Kidney epithelial cell (primary cell): ENCODE measurements at places on chromosomes 5 and 9.

GRCh38 chr5:72523960-72524582 lies 16.9 kb upstream of the ZNF366 start:
- DNase-seq: peak; percentile 49

DNA sequence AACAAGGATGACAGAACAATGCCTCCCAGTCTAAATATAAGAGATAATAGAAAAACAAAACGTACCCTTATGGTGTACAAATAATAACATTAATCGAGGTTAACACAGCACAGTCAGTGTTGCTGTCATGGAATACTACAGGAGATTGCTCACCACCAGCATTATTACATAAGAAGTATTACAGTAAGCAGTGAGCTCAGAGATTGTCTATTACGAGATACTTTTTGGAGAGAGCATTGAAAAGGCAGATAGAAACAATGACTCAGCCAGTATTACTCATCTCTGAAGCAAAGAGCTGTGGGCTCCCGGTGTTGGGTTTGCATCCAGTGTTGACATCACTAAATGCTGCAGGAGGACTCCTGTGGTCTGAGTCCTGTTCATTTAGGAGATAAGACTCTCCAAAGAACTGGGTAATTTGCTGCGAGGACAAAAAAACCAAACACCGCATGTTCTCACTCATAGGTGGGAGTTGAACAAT lies 191.9 kb upstream of the SEMA6A start:
- peak; percentile 78 for DNase-seq

- no peak for DNase-seq
Measured at GRCh38 chr5:134460551-134460950, 48.9 kb upstream of the CDKN2AIPNL start.

DNA sequence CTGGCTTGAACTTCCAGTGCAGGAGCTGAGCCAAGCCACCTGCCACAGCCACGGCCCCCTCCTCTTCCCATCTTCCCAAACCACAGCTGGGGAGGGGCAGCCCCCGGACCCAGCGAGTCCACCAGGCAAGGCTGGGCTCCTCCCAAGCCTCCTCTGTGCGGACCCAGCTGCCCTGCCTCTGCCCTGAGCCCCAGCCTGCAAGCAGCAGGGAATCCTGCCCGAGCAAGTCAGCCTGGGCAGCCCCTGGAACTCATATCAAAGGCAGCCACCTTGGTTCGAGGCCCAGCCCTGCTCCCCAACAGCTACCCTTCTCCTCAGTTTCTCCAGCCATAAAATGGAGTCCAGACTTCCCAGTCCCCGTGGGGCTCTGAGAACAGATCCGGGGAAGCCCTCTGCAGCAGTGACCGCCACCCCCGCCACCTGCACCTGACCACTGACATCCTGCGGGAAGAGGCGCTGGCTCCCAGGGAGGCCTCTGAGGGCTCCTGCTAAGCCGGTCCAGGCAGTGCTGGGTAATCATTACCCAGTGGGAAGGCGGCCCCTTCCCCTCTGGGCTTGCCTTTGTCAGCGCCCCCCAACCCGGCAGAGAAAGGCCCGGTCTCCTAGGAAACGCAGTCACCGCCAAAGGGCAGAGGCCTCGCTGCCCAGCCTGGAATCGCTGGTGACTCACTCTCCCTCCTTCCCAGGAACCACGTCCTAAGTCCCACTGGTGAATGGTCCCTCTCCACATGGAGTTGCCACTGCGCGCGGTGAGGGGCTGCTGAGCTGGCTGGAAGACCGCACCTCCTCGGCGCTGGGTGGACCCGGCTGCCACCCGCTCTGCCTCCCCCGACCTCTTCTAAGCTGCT lies 1.5 kb downstream of the VAV2 start:
- DNase-seq: peak; percentile 87

DNA sequence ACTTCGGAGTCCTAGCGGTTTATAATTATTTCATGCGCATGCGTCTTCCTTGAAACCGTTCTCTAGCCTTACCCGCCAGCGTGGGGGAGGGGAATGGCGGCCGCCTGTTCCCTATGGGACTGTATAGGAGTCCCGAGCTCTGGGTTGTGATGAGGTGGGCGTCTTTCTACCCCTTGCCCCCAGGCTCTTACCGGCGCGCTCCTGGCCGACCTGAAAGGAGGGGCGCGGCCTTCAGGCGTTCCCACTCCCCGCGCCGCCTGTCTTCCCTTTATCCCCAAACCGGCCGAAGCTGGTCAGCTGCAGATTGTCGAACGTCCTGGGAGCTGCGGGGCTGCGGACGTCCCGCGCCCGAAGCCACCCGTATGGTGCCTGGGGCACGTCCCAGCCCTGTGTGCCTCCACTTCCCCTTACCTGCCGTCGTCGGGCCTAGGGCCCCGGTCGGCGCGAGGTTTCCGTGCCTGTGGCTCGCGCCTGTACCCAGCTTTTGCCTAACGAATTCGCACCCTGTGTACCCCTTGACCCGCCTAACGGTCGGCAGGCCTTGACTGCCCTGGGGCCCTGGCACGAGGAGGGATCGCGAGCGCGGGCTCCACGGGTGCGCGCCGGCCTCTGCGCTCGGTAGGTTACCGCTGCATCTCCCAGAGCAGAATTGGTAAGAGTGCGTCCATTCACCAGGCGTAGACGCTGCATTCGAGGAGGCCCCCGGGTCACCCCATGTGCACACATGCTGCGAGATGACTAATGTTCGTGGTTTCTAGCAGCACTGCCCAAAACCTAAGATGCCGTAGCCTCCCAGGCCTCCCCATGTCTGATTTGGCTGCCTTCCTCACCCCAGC lies 653 bp upstream of the HNRNPH1 start:
- peak; percentile 34 for DNase-seq

- no peak for DNase-seq
Measured at GRCh38 chr9:136764301-136764891, at the start of gene LCN15. Gene LCN15 (minus strand): TSS chr9:136764518. CDS start chr9:136764488, 30 bp downstream.

GRCh38 chr5:9766581-9766980 lies 136.4 kb upstream of the TAS2R1 start:
- DNase-seq: no peak

- DNase-seq: no peak
Measured at GRCh38 chr9:93536167-93536566, 40.2 kb upstream of the PHF2 start.

- DNase-seq: no peak
Measured at GRCh38 chr5:176776141-176776865, 34.1 kb upstream of the UNC5A start.

DNA sequence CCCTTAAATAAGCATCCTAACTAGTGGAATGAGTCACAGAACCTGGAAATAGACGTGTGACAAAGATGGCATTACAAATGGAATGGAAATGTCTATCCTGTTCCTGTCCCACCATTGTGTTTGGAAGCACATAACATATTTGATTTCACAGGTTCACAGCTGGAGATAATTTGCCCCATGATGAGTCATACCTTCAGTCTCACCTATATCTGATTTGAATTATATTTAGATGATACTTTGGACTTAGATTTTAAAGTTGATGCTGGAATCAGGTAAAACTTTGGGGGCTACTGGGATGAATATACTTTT lies 92.5 kb downstream of the CEMIP2 start:
- DNase-seq: no peak

GRCh38 chr5:164020116-164020515 lies 514.7 kb downstream of the MAT2B start:
- DNase-seq: no peak

DNA sequence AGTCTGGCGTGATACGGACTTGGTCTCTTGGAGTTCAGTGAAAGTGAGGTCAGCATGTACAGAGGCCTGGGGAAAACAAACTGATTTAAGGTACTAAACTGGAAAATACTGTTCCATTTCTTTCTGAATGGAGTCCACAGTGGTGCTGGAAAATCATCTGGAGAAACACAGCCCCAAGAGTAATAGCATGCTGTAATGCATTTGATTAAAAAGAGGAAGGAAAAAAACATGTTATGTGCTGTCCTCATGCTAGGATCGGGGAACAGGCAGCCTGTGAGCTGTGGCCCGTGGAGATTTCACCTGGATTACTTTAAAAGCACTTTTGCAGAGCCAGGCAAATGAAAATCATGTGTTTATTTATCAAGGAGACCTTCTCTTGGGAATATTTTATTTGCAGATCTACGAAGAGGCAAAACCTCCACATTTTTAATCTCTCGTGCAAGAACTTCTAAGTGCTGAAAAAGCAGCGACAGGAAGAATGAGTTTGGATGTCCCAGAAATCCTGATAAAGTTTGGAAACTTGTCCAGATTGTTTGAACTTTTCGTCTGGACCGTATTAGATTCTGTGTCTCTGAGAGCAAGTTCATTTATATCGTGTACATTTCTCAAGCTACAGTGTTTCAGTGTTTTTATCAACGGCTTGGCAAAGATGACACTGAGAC lies 228.8 kb downstream of the GAS1 start:
- no peak for DNase-seq

DNA sequence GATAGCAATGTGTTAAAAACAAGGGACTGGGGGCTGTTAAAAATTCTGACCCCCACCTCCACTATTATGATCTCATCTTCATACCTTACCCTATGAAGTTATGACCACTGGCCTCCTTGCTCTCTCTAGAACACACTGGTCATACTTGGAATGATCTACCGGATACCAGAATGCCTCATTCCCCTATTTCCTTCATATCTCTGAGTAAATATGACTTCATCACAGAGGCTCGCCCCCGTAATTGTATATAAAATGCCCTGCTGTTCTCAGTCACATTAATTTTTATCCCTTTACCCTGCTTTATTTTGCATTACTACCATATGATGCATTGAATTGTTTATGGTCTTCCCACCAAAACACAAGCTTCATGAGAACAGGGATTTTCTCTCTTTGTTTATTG lies 29.2 kb downstream of the IZUMO3 start:
- no peak for DNase-seq

DNA sequence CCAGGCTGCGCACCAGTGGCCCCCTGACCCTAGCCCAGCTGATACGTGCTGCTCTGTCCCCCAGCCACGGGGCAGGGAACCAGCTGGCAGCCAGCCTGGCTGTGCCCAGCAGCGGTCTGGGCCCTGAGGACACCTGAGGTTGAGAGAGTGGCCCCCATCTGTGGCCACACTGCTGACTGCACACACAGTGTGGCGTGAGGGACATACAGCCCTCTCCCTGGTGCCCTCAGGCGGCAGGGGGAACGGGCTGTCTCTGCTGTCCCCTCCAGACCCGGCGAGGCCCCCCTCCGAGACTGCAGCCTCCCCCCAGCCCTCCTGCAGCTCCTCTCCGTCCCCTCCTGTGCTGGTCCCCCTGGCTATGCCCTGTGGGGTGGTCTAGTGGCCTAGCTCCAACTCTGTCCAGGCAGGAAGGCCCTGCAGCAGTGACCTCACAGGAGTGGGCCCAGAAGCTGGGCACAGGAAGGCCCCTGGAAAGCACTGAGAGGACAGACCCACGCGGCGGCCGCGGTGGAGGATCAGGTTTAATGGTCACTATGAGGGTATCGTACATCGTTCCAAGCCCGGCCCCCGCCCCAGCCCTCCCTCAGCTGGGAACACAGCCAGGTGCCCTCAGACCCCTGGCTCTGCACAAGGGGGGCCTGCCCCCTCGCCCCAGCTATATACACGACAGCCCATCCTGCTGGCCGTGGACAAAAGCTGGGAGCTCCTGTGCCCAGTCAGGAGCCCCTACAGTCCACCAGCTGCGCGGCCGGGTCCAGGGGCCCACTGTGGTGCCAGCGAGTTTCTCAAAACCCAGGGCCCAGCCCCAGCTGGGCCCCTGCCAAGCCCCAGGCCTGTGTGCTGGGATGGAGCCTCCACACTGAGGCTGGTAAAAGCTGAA lies 6.8 kb upstream of the ENTPD8 start:
- no peak for DNase-seq

GRCh38 chr5:79746642-79747569 lies 57.3 kb downstream of the CMYA5 start:
- DNase-seq: no peak

DNA sequence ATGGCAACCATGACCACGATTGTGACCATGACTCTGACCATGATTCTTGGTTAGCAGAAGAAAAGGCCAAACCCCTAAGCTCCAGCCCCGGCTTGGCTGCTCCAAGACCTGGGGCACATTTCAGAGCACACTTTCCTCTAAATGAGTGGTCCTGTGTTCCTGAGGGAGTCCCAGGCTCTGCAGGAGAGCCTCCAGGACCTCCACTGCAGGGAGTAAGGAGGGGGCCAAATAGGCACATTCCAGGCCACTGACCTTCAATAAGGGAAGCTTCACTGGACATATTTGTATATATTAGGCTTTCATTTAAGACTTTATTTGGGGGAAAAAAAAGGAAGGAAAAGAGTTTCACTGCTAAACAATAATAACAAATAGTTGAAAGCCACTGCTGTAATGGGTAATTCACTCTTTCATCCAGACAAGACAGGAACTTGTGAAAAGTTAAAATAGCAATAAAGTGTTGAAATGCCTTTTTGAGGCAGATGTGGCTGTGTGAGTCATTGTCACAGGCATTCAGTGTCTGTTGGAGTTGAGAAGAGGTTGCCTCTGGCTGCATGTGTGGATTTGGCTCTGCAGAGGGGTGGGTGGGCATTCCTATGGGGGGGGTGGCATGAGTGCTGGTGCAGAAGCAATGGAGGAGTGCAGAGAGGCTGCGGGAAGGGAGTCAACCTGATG lies 63.9 kb upstream of the TGFBR1 start:
- peak; percentile 59 for DNase-seq

GRCh38 chr9:68577774-68578591 lies 37.3 kb upstream of the TMEM252 start:
- DNase-seq: no peak

DNA sequence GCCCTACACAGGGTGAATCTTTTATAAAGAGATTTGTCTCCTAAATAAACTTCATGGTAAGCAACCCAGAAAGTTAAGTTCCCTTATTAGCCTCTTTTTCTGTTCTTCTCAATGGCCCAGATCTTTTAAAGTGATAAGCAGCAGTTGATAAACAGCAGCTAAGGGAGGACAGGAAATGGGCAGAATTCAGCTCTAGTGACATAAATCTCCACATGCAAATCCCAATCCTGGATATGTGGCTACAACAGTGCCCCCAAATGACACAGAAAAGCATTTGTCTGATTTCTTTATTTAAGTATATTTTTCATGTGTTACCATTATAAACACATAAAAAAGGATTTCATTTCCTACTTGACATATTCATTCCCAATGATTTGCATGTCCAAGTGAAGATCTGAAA lies 199.0 kb downstream of the DTWD2 start:
- DNase-seq: no peak

- DNase-seq: no peak
Measured at GRCh38 chr9:135810806-135811575, 96.4 kb downstream of the CAMSAP1 start.

DNA sequence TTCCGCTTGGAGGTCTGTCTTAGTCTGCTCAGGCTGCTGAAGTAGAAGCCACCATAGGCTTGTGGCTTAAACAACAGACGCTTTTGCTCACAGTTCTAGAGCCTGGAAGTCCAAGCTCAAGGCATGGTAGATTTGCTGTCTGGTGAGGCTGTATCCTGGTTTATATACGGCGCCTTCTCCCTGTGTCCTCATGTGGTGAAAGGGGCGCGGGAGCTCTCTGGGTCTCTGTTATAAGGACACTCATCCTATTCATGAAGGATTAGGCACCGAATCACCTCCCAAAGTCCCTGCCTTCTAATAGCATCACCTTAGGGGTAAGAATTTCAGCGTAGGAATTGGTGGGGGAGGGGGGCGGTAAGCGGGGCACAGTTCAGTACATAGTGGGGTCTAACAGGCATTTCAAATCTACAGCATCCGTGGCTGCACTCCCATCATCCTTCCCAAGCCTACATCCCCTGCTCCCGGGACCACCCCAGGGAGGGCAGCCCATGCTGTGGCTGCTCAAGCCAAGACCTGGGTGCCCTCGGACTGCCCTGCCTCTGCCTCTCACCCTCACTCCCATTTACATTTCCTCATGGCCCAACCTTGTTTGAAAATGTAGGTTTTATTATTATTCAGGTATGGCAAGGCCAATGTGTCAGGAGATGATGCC lies 15.1 kb upstream of the LPCAT1 start:
- DNase-seq: no peak

- DNase-seq: no peak
Measured at GRCh38 chr9:14219850-14220249, 94.1 kb downstream of the NFIB start.

GRCh38 chr9:121144482-121144881 lies 57.2 kb downstream of the RAB14 start:
- no peak for DNase-seq
